ENCODE measurements at places on chromosomes 6 and 20.

DNA sequence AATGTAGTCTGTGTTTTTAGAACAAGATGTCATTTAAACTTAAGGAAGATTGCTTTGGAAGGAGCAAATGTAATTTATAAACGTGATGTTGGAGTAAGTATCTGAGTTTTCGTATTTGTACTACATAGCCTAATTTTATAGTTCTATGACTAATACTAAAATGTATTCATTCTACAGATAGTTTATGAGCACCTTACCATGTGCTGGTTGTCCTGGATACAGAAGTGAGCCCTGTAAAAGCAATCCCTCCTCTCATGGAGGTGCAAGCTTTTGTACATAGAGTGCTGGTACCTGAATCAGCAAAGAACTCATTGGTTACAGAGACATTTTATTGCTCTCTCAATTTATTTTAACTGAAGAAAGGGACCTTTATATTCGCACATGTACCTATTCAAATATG, 27.1 kb downstream of the TBPL1 start:
- no peak overlapping the region for H3K27ac ChIP-seq
- no peak for DNase-seq
- no peaks in the 10 kb centered on the region for H3K27me3 ChIP-seq

DNA sequence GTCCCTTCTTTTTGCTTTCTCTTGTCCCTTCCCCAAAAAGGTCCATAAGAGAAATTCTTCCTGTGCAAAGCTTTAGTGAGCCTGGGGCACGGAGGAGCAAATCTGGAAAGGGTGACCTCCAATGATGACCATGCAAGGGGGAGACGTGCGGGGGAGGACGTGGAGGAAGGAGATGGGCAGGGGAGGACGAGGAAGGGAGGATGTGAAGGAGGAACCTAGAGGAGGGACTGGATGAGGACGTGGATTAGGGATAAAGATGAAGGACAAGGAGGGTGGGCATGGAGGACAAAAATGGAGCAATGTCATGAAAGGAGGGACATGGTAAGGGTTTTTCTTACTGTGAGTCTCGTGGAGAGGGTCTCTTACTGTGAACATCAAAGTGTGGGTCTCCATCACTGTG, 139.5 kb downstream of the ERMARD start:
- H3K27me3 ChIP-seq: peaks cover 18% of the 10 kb centered on the region
- no peaks in the 10 kb centered on the region for H3K4me1 ChIP-seq
- no peak for DNase-seq

DNA sequence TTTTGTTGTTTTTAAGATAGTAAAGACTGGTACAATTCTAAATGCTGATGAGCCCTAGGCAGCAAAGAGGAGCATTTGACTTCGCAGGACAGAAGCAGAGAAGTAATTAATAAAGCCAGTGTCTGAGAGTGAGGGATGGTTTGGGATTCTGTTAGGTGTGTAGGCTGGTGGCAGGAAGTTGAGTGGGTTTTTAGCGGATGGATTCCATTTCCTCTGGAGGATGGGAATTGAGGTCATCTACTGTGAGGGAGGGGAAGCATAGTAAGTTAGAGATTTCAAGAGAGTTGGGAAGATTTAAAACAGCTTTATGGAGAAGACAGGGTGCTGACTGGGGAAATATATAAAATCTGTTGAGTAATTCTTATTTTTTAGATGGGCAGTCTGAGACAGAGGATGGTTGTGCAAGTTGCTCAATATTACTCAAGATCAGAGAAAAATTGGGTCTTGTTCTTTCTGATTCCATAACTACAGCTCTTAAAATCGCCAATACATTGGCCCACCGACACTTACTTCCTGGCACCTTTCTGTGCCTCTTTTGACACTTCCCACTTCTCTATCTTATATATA, 48.8 kb downstream of the PRL start:
- no peaks in the 10 kb centered on the region for H3K4me1 ChIP-seq
- no peaks in the 10 kb centered on the region for H3K27me3 ChIP-seq
- no peaks in the 10 kb centered on the region for H3K36me3 ChIP-seq
- H3K4me3 ChIP-seq: no peak overlapping the region
- no peak overlapping the region for H3K27ac ChIP-seq

DNA sequence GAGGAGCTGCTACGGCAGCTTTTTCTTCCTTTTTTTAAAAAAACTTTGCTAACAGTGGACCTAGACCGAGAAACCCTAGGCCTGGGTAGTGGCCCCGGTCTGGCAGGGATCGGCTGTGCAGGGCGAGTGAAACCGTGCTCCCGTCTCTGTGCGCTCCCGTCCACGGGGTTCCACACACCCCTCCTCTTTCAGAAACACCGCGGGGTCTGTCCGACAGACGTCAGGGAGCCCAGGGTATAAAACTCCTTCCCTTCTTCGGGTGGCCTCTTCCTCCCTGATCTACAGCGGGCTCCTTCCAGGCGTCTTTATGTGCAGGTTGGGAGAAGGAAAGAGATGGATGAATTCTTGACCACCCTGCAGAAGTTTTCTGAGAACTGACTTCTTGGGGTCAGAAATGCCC, 27.1 kb upstream of the SMOC2 start:
- no peak for DNase-seq
- H3K36me3 ChIP-seq: no peaks in the 10 kb centered on the region
- H3K4me3 ChIP-seq: no peak overlapping the region

DNA sequence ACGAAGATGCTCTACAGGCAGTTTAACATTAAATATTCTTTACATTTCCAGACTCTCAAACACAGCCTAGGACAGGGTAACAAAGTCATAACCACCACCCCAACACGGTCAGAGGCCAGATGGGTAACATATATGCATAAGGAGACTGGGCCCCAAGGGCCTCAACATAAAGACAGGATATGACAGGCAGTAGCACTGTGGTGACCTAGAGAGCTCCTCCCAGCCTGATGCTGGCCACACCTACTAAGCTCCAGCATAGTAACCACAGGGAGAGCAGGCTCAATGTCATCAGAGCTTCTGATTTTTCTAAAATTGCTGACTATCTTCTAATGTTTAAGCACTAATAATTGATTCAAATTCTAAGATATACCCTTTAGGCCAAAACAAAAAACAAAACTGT, 21.7 kb downstream of the SMLR1 start:
- H3K27ac ChIP-seq: no peak overlapping the region
- no peaks in the 10 kb centered on the region for H3K36me3 ChIP-seq
- no peak overlapping the region for H3K4me3 ChIP-seq
- DNase-seq: no peak

All from natural killer cell (primary cell).